ENCODE measurements at places on chromosomes 13 and 19.

- DNase-seq = no peak
Measured at GRCh38 chr19:15595069-15595468, 19.9 kb upstream of the CYP4F8 start.

DNA sequence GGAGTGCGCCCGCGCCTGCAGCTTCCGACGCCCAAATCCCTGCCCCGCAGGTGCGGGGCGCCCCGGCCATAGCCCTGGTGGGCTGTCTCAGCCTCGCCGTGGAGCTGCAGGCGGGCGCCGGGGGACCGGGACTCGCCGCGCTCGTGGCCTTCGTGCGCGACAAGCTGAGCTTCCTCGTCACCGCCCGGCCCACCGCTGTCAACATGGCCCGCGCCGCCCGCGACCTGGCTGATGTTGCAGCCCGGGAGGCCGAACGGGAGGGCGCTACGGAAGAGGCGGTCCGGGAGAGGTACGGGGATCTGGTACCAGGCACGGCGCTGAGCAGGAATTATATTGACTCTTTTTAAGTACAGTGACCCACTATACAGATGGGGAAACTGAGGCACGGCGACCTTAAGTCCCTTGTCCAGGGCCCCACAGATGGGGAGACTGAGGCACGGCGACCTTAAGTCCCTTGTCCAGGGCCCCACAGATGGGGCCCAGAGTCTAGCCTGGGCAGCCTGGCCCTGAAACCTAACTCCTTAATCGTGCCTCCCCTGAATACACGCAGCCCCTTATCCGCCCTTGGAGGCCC lies 586 bp downstream of the MRI1 start:
- no peak for DNase-seq

- DNase-seq = no peak
Measured at GRCh38 chr13:92802776-92803175, 423.8 kb upstream of the GPC6 start.

GRCh38 chr19:18660051-18660910 lies 23.2 kb upstream of the CRTC1 start:
- peak; percentile 30 for DNase-seq

- DNase-seq = no peak
Measured at GRCh38 chr19:47762151-47762550, 16.4 kb upstream of the SELENOW start.

DNA sequence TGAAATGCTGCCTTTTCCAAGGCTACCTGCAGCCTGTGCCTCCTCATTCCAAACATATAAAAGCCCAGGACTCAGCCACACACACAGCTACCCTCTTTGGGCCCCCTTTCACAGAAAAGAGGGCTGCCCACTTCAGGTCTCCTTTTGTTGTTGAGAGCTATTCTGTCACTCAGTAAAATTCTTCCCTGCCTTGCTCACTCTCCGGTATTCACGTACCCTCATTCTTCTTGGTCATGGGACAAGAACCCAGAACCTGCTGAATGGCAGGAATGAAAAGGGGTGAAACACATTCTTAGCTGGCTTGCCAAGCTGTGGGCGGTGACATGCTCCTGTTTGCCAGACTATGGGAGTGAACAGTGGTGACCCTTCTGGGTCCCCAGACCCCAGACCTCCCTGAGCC lies 338.0 kb upstream of the ATXN8OS start:
- DNase-seq = no peak

DNA sequence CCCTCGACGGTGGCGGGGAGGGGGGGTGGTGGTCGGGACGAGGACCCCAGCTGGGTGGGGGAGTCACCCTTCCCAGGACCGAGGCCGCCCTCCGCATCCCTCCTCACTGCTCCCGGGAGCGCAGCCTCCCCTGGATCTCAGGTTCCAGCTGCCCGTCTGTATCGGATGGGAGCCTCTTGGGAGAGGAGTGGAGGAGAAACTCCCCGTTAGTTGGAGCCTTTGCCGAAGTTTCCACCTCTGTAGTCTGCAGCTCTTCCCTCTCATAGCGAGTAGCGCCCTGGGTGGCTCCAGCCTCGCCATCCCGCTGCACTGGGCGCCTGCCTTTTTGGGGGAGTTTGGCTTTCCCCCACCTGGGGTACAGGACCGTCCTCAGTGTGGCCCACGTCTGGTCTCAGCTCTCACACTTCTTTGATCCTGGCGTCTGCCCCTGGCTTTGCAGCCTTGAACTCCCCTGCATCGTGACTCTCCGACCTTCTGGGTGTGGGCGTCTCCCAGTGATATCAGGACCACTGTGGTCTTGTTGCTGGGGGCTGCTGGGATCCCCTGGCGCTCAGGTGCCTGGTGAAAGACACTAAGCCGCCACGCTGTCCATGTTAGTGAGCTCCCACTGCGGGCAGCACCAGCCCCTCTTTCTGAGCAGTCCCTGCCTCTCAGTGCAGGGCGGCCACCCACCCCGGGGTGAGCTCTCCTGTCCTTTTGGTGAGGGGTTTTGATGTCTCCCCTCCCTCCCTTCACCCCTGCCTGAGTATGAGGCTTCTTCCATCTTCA lies 1.1 kb downstream of the CNOT3 start:
- DNase-seq = no peak

Measured in GOT3 (cell line).